ENCODE measurements at places on chromosomes 2 and 18.

GRCh38 chr2:9941196-9941995 is 10.1 kb upstream of the GRHL1 start:
- DNase-seq = peak; percentile 83

GRCh38 chr2:175597286-175597685 is 404.8 kb downstream of the LNPK start:
- no peak for DNase-seq

- DNase-seq = no peak
Measured at GRCh38 chr2:225411452-225411851, 11.9 kb downstream of the NYAP2 start.

- DNase-seq = no peak
Measured at GRCh38 chr2:37564356-37564755, 107.1 kb downstream of the CDC42EP3 start.

GRCh38 chr2:107585851-107586250 is 240.8 kb upstream of the RGPD4 start:
- peak; percentile 10 for DNase-seq

DNA sequence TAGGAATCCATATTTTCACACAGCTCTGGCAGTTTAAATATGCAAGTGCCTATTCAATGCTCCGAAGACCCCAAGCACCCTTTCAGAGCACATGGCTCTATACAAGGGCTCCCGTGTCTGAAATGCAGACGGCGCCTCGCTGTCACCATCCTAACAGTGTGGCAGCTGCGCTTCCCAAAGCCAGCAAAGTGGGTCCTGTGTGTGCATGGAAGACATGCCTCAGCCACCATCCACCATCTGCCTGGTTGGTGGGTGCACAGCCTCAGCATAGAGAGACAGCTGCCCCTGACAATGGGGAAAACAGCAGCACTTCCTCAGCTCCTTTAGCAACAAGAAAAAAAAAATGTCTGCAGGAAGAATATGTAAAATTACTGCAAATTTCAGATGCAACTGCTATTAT is 218.1 kb downstream of the SP3 start:
- DNase-seq = no peak

Measured in epithelial cell of prostate (primary cell).